ENCODE measurements at places on chromosomes 1 and 21.

GRCh38 chr1:48033495-48034045 lies 36.4 kb upstream of the TRABD2B start:
- DNase-seq = no peak

GRCh38 chr1:78237364-78237916 lies 191.7 kb downstream of the GIPC2 start:
- DNase-seq = no peak

GRCh38 chr1:36359383-36359782 lies 26.3 kb downstream of the STK40 start:
- no peak for DNase-seq

DNA sequence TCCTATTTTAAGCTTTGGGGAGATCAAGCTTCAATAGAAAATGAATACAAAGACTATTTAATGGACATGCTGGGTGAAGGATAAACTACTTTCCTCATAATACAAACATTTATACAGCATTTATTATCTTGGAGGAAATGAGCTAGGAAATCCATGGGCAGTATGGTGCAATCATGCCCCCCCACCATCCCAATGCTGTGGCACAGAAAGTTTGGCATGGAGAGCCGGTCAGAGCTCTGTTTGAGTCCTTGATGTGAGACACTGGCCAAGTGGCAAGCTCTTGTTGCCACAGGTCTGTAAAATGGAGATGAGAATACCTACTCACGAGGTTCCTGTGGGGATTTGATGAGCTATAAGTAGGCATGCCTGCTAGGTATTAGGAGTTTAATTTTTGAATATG lies 120.6 kb downstream of the MAB21L3 start:
- no peak for DNase-seq

- no peak for DNase-seq
These were observed 14.8 kb downstream of the PI4KB start for GRCh38 chr1:151312411-151312810.

GRCh38 chr21:42834726-42835191 lies 44.6 kb downstream of the WDR4 start:
- no peak for DNase-seq

DNA sequence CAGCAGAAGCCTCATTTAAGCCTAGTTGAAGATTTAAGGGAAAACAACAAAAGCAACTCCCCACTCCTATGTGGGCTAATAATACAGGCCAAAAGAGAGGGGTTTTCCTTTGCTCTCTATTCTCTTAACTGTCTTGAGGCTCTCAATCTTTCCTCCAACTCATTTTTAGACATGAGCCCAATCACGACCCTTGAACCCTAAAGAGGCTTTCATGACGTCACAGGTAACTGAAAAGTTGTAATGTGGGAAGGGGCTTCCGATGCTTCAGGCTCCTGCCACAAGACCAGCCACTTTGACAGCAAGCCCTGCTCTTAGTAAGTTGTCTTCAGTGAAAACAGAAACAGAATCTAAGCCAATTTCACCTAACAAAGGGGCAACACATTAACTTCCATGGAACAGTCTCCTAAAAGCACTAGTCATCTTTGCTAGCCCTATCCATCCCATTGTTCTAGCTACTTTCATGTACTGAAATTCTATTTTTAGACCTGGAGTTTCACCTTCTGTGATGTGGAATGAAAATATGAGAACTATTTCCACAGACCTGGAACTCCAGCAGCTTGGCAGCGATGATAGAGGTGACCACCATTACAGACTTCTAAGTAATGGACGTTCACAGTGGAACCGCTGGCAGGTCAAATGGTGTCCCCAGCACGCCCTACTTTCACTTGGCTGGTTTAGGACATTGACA lies 36.3 kb downstream of the GPR161 start:
- no peak for DNase-seq

DNA sequence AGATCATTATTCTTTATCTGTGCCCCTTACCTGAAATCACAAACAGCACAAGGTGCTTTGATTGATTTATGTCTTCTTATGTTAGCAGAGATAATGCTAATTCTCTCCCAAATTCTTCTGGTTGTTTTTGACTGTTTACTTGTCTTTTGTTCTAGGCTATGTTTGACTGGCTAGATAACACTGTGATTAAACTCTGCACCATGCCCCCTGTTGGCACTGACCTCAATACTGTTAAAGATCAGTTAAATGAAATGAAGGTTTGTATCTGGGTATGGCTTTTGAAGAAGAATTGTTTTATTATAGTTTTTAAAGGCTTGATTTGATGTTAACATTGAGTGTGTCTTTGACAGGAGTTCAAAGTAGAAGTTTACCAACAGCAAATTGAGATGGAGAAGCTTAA lies 49.6 kb upstream of the BMP8A start:
- DNase-seq = no peak

DNA sequence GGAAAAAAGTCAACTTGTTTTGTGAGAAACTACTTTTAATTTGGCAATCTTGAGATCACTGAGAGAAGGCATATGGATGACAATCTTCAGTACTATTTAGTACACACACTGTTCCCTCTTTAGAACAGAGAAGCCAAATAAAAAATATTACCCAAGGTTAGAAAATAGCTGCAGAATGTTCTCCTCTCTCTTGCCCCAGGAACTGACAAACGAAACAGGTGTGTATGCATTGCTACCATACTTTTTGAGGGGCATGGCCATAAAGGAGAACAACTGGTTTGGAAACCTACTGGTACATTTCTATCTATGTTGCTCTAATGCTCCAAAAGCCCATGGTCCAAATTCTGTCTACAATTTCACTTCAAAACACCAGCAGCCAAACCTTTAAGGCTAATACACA lies 5.7 kb downstream of the TOR1AIP2 start:
- DNase-seq = no peak

GRCh38 chr21:42781150-42781970 lies 98.0 kb downstream of the WDR4 start:
- no peak for DNase-seq

GRCh38 chr1:52706136-52706670 lies 8.1 kb upstream of the COA7 start:
- DNase-seq = no peak

DNA sequence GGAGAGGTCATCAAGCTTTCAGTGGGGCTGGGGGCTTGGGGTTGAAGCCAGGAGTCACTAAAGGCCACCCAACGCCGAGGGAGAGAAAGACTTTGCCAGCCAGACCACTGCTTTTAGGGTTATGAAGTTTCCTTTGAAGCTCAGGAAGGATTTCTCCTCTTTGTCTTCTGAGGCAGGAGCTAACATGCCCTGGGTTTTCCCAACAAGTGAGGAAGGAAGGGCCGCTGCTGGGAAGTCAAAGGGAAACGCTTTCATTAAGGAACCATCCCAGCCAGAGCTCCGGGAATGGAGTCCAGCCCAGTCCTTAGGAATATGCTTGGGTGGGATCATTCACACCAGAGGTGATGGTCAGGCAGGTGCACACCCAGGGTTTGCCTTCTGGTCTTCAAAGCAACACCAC lies 436.9 kb downstream of the PRDM2 start:
- DNase-seq = no peak

GRCh38 chr1:21672478-21673276 lies 3.5 kb upstream of the RAP1GAP start:
- no peak for DNase-seq
